K562 (cell line): ENCODE measurements at places on chromosomes 16 and 17. TPM values are rescaled to one million over a fixed set of nuclear protein-coding genes. Genes with fewer than 3 reads are reported as not detected.

Gene CORO7
- 54.1 and 63.1 TPM in 2 replicates for polyA plus RNA-seq

Gene CFAP52
- not detected in 2 replicates for polyA plus RNA-seq

Gene EPX
- polyA plus RNA-seq: 0.17 and 0.22 TPM in 2 replicates

Gene STAC2
- not detected in 2 replicates for polyA plus RNA-seq

Gene GP1BA
- polyA plus RNA-seq: not detected in 2 replicates

Gene DPEP2
- polyA plus RNA-seq: 0.36 and 0.81 TPM in 2 replicates
